ENCODE measurements at places on chromosomes 2 and 18.

DNA sequence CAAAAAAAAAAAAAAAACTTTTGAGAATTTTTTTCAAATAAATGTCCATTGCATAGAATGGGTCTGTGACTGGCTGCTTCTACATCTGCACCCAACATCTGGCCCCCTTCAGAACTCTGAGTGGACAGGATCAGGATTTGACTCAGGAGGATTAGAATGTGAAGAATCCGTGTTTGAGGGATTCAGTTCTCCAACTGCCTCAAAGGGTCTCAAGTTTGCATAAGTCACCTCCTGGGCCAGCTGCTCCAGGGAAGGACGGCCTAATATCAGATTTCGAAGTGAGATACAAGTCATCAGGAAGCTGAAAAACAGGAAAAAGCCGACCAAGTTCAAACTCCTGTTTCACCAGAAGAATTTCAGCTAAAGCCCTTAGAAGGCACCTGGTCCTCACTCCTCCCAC, 10.9 kb downstream of the MAT2A start:
- DNase-seq, result no peak

- DNase-seq, result no peak
Observed at GRCh38 chr2:201171259-201171814, 11.6 kb upstream of the CASP10 start.

DNA sequence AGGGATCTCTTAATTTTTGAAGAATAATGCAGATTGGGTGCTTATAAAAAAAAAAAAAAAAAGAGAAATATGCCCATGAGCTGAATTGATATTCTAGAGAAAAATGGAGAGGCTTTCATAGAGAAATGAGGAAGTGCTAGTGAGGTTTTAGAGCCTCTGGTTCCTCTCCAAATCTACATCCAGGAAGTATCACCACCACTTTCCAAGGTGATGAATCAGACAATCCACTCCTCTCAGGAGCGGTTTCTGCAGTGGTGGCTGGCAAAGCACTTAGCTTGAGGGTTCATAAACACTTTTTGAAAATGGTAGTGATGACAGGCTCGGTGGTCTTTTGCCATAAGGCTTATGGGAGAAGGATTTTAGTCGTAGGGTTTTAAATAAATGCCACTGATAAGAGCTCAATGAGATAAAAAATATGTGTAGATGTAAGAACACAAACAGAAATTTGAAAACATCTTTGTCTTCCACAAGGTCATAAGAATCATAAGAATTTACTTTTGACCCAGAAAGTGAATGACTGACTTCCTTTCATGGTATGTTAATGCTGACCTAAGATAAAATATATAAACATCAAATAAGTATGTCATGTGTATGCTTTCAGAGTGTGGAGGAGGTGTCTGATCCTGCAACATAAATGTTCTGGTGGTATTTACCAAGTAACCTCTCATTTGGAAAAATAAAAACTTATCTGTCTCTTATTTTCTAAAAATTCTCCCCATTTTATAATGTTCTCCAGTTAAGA, 42.1 kb upstream of the DSG1 start:
- DNase-seq, result no peak

DNA sequence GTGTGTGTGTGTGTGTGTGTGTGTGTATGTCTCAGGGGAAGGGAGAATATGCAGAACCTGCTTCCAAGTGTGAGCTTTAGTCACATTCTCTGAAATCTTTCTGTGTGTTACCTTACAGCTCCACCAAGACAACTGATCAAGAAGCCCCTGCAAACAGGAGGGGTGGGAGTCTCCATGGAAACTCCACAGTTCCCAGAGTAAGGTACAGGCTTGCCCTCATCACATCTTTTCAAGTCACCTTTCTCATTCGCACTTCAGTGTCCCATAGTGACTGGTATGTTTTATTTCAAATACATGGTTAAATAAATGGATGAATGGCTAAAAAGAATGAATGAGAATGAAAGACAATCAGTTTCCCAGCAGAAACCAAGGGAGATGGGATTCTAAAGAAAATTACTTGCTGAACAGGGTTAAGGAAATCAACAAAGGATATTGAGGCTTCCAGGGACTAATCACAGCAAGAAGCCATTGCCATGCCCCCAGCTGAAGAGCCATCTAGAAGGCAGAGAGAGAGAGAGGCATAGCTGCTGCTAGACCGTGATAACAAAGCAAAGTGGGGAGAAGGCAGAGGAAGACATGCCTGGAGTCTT, 987.2 kb upstream of the CELF4 start:
- DNase-seq, result no peak

DNA sequence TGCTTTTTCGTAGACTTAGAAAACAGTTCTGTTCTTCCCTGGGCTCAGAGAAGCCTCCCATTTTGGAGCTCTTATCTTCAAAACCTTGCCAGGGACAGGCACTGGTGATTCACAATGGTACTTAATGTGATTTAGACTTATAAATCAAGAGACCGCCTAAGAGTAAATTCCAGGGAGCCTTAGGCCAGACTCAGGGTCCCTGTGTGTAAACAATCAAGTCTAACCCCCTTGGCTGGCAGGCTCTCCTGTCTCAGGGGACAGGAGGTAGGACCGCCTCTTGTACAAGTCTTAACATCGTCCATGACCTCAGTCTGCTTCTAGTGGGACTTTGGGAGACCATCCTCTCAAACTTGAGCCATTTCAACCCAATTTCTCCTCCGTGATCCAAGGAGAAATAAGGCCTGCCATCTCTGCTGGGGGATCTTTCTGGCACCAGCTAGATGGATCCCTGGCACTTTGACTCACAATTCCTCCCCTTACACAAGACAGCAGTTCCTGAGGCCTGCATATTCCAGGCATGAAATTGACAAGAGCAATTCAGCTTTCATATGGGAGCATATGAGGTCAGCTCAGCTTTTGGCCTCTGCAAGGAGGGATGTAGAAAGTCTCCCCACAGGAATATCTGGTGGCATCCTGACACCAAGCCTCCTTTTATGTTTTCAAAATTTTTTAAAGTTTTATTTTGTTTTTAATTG, 487.0 kb downstream of the TNS1 start:
- no peak for DNase-seq
